ENCODE measurements at places on chromosomes 2 and 18.

GRCh38 chr18:5420906-5421305 lies 122.9 kb downstream of the EPB41L3 start:
- no peak for DNase-seq

DNA sequence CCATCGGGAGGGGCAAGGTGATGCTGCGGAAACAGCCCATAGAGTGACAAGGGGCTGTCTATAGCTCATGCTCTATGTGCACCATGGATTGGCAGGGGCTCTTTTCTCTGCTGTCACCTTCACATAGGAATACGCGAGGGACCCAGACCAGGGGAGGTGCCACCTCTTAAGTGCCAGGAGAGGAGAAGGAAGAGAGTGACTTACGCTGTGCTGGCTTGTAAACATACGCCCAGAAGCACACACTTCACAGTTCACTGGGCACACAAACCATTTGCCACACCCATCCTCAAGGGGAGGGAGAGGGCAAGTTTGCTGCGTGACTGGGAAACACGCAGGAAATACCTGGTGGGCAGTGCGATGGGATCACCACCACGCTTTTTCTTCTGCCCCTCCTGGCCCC lies 65.1 kb upstream of the GPR45 start:
- no peak for DNase-seq

GRCh38 chr18:14945984-14946383 lies 198.0 kb downstream of the ANKRD30B start:
- no peak for DNase-seq

- DNase-seq, result no peak
Measured at GRCh38 chr2:43324259-43325106, 98.1 kb upstream of the ZFP36L2 start.

DNA sequence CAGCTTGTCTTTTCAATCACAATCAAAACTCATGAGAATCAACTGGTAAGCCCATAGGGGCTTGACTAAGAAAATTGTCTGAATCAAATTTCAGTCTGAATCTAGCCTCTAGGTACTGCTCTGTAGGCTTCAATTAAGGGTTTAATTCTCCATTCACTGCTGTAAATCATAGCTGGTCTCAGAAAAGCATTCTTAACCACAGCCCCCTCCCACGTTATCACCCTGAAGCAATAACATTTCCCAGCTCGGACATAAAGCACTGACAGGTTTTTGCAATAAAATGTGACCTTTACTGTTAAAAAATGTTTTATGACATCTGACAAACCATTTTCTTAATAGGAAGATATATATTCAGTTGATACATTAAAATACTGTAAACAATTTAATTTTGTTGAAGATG lies 55.0 kb downstream of the LRP1B start:
- no peak for DNase-seq

GRCh38 chr18:37640504-37640903 lies 74.9 kb upstream of the CELF4 start:
- no peak for DNase-seq

DNA sequence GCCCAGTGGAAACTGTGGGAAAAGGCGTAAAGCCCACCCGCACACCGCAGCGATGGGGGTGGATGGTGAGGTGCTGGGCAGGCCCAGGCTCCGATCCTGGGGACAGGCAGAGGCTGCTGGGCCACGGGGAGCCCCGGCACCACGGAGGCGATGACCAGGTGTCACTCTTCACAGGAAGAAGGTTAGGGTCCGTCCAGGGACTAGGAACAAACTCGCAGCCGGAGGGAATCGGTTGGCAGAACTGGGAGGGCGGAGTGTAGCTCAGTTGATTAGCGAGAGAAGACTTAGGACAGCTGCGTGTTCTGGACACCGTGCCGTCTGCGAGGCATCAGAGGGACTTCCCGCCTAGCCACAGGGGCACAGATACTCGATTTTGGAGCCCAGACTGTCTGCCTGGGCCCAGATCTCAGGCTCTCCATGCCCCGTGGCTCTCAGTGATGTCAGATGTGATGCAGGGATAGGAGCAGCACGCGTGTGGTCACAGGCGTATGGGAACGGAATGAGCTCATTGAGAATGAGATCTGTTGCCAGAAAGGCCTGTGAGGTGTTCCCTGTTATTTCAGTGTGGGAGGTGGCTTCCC lies 16.1 kb upstream of the ALLC start:
- no peak for DNase-seq

DNA sequence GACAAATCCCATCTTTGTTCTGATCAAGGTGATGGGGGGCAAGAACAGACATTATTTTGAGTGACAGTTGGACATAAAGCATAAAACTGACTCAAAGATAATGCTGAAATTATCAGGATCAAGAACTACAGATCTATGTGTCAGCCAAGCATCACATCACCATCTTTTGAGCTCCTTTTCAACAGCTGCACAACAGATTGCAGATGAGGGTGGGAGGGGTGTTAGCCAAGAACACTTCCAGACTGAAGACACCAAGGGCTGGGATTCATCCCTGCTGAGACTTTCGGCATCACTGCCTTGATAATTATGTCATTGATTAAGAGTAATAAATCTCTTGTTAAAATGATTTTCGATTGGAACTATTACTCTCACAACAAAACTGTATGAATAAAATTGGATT lies 191.5 kb upstream of the NETO1 start:
- DNase-seq, result no peak

GRCh38 chr18:68714366-68714711 lies 569 bp downstream of the TMX3 start:
- no peak for DNase-seq

DNA sequence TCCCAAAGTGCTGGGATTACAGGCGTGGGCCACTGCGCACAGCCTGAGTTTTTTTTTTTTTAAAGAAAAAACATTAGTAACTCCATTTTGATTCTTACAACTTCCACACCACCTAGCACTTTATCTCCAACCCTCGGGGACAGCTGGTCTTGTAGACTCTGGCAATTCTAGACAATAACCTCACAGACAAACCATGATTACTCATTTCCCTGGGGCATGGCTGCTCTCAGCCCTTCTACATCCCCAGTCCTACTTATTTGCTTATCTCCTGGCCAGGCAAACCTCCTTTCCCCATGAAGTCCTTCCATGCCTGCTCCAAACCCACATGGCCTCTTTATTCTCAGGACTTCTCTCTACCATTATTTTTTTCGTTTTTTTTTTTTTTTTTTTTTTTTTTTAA lies 91.1 kb downstream of the ACTR3 start:
- peak; percentile 38 for DNase-seq

DNA sequence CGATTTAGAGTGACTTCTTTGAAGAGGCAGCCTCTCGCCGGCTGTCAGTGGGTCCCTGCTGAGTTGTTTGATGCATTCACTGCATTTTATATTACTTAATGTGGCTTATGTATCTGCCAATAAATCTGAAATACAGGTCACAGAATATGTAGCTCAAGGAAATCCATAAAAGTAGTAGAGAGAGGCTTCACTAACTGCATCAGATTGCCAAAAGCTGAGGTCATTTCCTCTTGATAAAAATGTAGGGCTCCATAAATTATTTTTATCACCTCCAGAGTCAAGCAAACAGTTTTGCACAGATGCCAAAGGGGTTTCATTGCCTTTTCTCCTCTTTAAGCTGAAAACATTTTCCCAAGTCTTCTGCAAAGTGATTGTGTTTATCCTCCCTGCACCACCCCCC lies 36.5 kb upstream of the CCDC93 start:
- no peak for DNase-seq

GRCh38 chr2:118837067-118837466 lies 10.4 kb downstream of the EN1 start:
- DNase-seq, result no peak

GRCh38 chr2:181036848-181037603 lies 56.6 kb downstream of the UBE2E3 start:
- DNase-seq, result peak; percentile 83

GRCh38 chr2:66170744-66171330 lies 264.1 kb upstream of the MEIS1 start:
- peak; percentile 59 for DNase-seq
